ENCODE measurements at places on chromosomes 2 and 18.

DNA sequence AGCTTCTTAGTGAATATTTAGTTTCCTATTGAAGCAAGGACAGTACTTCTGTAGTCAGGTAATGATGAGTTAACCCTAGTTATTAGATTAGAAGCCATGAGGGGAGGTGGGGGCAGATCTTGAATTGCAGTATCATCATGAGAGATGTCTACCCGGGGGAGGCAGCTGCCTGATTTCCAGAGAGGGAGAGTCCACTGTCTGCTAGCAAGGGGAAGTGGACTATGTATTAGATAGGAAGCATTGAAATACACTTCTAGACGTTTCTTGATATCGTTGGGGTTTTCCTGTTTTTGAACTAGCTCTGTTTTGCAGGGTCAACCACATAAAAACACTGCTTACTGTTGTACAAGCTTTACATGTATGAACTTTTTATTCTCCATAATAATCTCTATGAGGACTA is 38.8 kb downstream of the APLF start:
- DNase-seq, result no peak

DNA sequence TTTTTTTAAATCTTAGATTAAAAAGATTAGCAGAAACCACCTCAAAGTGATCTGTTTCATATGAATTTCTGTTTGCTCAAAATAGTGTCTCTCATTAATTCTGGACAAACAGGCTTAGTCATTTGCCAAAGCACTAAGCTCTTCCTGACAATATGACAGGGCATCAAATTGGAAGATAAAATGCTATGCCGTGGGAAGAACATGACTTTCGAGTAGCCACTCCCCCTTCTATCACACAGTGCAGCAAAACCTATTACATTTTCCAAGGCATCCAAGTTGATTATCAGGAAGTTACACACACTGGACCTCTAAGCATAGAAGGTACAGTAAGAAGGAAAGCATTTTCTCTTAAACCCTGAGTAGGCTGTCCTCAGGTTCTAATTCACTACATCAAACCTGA is 89.5 kb downstream of the STK39 start:
- DNase-seq, result no peak

GRCh38 chr2:143177096-143177786 is 48.0 kb downstream of the ARHGAP15 start:
- DNase-seq, result no peak

DNA sequence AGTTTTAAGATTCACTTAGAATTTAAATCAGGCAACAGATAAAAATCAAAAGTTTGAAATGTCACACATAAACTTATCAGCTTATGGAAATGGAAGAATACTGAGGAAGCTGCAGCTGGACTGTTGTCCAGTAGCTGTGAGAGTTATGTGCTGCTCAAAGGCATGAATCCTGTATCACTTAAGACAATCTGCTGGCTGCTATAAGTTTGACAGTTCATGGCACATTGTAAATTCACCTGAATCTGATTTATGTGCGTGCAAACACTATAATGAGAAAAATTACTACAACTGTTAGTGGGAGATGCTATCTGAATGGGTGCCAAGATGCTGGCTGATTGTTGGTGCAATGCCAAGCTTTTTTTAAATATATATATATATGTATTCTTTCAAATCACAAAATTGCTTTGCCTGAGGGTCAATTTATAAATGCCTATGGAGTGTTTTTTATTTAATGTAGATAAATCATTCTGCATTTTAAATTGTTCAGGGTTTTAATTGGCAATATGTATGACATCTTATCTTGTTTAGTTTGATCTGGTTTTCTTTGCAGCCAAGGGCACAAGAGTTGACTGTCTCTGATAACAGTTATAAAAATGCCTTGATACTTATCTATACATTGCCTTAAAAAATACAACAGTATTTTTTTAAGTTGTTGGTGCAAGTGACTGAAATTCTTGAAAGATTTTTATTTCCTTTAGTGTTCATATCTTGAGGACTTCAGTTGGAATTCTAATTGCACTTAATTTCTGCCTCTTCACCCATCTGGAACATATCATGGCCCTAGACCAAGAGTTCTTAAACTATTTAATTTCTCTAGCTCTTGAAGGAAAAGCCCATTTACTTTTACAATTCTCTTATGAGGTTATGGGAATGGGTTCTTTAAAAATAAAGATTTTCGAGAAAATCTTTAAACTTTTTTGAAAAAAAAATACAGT is 48.7 kb downstream of the CAVIN2 start:
- DNase-seq, result no peak

GRCh38 chr2:204108781-204109295 is 172.3 kb downstream of the ICOS start:
- DNase-seq, result no peak

DNA sequence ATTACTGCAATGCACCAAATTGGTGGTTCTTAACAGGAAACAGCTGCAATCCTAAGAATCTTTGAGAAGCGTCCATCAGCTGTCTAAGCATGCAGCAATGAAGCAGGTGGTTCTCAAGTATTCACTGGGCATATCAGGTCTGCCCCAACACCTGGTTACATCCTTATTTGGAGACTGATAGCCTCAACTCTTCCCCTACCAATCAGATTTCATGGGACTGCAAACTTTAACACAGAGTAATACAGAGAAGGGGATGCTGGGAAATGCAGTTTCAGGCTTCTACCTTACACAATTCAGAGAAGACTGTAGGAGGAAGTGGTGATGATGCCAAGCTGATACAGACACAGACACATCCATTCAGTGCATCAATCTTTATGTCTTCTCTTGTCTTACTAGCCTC is 240.5 kb downstream of the BCL2 start:
- DNase-seq, result no peak

Data from NCI-H1694 treated with DMSO at 0.1 percent for 48 hours (cell line).